ENCODE measurements at places on chromosomes 1 and 21.

DNA sequence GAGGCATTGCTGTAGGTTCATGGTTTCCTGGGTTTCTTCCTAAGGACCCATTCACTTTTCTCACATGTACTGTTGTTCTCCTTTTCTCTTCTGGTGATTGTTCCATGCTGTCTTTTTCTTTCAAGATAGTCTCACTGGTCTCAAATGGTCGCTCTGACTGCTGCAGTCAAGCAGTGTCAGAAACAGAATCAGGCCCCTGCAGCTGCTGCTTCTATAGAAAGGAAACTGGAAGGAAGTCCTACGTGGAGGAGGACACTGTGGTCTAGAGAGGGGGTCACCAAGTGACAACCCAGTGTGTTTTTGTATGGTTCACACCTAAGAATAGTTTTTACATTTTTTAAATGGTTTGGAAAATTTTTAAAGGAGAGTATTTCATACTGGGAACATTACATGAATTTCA, 2.4 kb downstream of the NECAP2 start:
- DNase-seq: no peak

GRCh38 chr1:226158457-226158856, 28.1 kb downstream of the ACBD3 start:
- no peak for DNase-seq

DNA sequence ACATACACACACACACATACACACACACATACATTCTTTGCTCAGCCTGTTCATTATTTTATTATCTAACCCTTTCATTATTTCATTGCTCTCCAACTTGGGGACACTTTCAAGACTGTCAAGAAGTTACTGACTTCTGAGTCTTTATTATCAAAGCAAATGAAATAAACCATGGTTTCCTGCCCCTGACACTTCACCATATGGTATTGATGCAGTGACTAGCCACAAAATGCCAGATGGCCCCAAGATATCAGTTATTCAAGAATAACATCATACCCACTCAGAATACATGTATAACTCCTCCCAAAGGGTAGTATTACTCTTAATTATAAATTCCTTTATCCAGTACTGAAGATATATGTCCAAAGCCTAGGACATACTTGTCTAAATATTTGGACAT, 197.3 kb downstream of the MRPL39 start:
- no peak for DNase-seq

- DNase-seq: no peak
These were observed 467.6 kb upstream of the PKN2 start for GRCh38 chr1:88216441-88216840.

DNA sequence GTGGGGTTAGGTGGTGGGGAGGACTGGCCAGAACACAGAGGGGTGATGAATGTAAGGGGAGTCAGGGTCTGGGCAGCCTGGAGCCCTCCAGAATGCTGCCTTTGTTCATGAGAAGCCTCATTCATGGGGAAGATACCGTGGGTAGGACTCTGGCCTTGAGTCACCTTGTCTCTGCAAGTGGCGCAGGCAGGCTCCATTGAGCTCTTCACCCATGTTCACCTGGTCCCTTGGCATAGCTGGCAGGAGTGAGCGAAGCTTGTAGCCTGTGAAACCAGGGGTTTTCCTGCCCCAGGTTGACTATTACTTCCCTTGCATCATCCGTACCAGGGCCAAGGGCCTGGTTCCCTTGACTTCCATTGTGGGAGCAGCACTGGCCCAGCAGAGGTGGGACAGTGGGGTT, 25.8 kb downstream of the SOX13 start:
- no peak for DNase-seq

- no peak for DNase-seq
These were observed 9.9 kb downstream of the SEC16B start for GRCh38 chr1:177959811-177960515.

DNA sequence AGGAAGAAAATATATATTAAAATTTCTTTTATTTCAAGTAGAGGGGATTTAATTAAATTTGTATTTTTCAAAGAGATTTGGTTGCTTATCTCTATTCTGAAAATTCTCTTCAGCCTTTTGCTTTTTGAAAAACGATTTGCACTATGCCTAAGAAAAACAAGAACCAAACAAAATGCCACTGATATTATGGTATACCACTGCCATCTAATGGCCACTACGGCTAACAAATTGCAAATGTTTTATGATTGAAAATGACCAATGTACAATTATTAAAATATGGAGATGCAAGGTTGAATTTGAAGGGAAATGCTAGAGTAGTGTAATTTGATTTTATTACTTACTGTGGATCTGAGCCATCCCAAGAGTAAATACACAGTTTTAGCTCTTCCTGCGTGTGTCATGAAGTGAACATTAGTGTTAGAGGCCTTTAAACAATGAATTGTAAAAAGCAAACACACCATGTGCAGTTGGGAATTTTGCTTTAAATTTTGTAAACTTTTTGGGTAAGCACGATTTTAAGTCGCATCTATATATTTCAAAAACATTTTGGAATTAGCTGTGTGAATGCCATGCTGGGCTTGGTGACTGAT, 137.4 kb upstream of the USP25 start:
- no peak for DNase-seq

GRCh38 chr1:205068001-205068400, 16.3 kb downstream of the TMEM81 start:
- no peak for DNase-seq

DNA sequence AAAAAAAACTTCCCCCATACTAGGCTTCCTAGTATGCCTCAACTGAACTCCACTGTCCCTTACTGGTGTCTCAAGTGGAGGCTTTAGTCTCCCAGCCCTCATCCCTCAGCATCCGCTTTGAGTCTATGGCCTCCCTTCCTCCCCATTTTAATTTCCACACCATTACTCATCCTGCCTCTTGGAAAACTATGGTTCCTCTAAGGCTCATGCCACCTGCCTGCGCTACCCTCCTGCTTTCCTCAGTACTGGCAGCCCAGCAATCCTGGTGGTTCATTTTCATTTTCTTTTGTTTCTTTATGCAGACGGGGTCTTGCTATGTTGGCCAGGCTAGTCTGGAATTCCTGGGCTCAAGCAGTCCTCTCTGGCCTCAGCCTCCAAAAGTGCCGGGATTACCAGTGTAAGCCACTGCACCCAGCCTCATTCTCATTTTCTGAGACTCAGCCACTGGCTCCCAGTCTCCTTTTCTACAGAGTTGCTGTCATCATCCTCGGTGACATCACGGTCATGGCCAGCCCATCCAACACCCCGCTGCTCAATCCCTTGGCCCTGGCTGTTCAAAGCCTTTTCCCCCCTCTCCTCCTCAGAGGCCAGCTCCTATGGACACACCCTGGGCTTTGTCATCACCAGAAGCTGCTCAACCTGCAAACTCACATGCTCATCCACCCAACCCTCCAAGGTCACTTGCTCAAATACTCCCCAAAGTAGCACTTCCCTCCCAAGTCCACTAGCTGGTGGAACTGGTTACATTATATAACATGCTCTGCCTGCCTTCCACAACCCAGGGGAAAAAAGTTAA, 2.3 kb upstream of the PMVK start:
- DNase-seq: no peak

GRCh38 chr1:60567256-60567655, 493.7 kb upstream of the C1orf87 start:
- DNase-seq: no peak

GRCh38 chr1:187476671-187477070, 647.9 kb downstream of the PLA2G4A start:
- DNase-seq: no peak

- no peak for DNase-seq
These were observed 1.3 kb upstream of the AKT3 start for GRCh38 chr1:243851257-243851756.

DNA sequence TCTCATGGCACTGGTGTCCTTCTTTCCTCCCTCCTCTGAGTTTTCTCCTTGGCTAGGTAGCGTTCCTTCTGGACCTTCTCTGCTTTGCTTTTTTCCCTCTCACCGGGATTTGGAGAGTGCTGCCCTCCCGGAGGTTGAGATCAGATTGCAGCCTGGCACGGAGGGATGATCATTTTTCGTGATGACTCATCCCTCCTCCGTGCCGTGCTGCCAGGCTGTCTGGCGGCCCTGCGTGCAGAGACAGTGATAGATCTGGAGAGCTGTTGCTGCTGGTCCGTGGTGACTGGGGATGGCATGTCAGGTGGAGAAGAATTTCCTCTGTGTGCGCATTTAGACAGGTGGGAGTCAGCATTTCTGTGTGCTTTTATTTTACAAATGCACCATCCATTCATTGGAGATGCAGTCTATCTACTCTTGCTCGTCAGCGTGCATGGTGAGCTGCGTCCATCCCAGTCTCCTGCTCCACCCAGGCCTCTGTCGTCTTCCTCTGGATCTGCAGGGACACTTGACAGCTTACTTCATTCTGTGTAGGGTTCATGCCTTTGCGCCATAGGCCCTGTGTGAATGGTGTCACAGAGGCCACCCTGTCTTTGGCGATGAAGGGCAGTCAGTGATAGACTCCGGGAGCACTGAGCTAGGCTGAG, 104.4 kb downstream of the PCBP3 start:
- no peak for DNase-seq

DNA sequence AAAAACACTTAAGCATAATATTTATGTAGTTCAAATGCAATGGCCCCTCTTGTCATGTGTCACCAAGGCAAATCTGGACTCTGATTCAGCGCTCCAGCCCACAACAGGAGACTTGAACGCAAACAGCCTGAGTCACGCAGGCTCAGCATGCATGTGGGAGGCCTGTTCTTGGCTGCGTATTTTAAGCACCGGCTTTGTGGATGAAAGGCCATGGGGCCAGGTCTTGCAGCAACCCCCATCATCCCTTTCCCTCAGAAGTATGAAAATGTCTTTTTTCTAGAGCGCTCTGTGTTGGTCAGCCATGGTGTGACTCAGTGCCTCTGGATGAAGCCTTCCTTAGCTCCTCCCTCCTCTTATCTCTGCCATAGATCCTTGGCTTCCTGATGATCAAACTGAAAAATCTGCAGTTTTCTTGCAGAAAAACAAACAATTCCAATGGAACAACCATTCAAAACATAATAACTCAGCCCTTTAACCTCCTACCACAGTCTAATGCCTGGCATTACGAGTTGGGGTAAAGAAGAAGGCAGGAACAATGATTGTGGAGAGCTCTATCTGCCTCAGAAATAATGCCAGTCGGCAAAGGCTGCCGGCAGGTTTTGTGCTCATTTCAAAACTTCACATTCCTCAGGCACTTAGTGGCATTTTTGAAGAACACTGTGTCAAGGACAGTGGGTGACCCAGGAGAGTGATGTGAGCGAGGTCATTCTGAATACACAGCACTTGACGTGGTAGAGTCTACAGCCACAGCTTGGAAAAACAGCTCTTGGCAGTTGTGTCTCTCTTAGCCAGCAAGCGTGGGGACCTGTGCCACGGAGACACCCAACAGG, 167.5 kb downstream of the CLIC6 start:
- peak; percentile 36 for DNase-seq

- no peak for DNase-seq
These were observed 107.7 kb downstream of the OLFML2B start for GRCh38 chr1:161915978-161916377.

GRCh38 chr1:44537538-44537937, 132.5 kb downstream of the RNF220 start:
- DNase-seq: no peak

DNA sequence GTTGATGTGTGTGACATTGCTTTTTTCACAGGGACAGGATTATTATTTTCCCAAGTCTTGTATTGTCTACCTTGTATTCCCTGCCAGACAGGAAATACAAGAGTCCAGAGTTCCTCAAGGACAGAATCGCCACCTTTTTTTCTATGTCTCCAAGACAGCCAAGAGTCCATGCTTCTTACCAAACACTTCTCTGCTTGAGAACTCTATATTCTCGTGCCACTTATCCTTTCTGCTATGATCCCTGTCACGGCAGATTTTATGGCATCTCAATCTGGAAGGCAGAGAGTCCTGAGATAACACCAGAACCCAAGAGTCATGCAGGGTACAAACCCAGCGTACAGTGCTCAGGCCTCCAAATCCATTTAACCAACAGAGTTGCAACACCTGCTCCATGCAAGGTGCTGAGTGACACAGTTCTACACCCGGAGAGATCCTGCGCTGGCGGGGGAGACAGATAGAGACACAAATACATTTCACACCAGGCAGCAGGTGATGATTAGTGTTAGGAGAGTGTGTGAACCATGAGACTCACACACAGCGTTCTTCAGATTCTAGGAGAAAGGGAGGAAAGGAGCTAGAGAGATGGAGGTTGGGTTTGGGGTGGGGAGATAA, 107.6 kb downstream of the NAV1 start:
- no peak for DNase-seq

DNA sequence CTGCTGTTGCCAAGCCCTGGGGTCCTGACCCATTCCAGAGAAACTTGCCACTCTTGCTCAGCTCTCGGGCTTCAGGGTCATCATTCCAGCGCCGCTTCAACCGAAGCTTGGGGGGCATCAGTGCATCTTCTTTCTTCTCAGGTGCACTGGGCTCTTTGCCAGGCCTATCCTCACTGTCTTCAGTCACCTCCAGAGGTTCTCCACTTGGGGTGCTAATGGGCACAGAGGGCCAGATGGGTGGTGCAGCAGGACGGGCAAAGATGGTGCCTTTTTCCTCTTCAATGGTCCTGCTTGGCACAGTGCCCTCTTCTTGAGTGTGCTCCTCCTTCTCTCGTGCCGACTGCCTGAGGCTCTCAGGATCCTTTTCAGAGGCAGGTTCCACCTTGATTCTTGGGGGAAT, 13.3 kb downstream of the ETV3 start:
- DNase-seq: no peak

DNA sequence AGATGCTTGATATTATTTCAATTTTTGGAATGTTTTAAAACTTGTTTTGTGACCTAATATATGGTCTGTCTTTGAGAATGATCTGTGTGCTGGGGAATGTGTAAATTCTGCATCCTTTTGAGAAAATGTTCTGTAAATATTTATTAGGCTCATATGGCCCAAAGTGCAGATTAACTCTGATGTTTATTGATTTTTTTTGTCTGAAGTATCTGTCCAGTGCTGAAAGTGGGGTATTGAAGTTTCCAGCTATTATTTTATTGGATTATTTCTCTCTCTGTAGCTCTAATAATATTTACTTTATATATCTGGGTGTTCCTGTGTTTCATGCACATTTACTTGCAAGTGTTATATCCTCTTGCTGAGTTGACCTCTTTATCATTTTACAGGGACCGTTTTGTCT, 1397.2 kb downstream of the PLA2G4A start:
- no peak for DNase-seq

GRCh38 chr1:33586795-33587194, 114.3 kb downstream of the ZSCAN20 start:
- DNase-seq: no peak

DNA sequence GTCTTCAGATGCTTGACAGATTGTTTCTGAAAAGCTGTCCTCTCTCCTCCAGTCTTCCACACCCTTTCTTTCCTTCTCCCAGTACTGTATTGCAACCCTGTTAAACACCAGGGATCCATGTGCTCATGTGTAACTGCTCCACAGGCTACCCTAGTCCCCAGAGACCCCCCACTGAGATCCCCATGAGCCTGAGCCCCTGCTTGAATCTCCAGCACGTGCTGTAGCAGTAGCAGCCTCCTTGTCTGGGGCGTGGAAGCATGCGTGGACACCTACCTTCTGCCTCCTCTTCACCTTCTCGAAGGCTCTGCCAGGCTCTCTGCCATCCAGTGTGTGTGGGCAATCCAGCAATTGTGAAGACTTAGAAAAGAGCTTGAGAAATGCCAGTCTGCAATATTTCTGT, 25.2 kb downstream of the GPR137B start:
- no peak for DNase-seq

- no peak for DNase-seq
These were observed 92.5 kb downstream of the SIK1 start for GRCh38 chr21:43334214-43334958.

GRCh38 chr21:44907225-44907965, 13.3 kb downstream of the ITGB2 start:
- no peak for DNase-seq

Measured in activated naive CD4-positive, alpha-beta T cell treated with anti-CD3 and anti-CD28 coated beads, Interleukin-2, amount 50 U/mL, for 16 hours (primary cell).